ENCODE measurements at places on chromosomes 5 and 9. TPM values are rescaled to one million over a fixed set of nuclear protein-coding genes. Genes with fewer than 3 reads are reported as not detected.

The SPEF2 gene
- total RNA-seq: 2.3 TPM

The CENPP gene
- total RNA-seq: 2.2 TPM

The KYAT1 gene
- 8.2 TPM for total RNA-seq

The WDR38 gene
- not detected for total RNA-seq

The BARHL1 gene
- total RNA-seq: not detected
